Panc1 (cell line): ENCODE measurements at places on chromosomes 2 and 18.

GRCh38 chr2:238684362-238685326 is 163.2 kb upstream of the TWIST2 start:
- peak; percentile 92 for DNase-seq

- no peak for DNase-seq
These were observed 98.9 kb upstream of the EPAS1 start for GRCh38 chr2:46198164-46198883.

GRCh38 chr2:171858397-171858958 is 35.6 kb downstream of the SLC25A12 start:
- DNase-seq = no peak

GRCh38 chr2:1660656-1661640 is 83.4 kb downstream of the PXDN start:
- no peak for DNase-seq

- DNase-seq = no peak
These were observed 82.4 kb downstream of the TTC32 start for GRCh38 chr2:19819097-19820065.
